Stimulated activated CD8-positive, alpha-beta memory T cell treated with anti-CD3 and anti-CD28 coated beads, Interleukin-15, amount 100 ng/mL, for 4 hours (primary cell): ENCODE measurements at places on chromosomes 4 and X.

- no peak for DNase-seq
Observed at GRCh38 chrX:13700380-13700779, 11.5 kb downstream of the RAB9A start.

DNA sequence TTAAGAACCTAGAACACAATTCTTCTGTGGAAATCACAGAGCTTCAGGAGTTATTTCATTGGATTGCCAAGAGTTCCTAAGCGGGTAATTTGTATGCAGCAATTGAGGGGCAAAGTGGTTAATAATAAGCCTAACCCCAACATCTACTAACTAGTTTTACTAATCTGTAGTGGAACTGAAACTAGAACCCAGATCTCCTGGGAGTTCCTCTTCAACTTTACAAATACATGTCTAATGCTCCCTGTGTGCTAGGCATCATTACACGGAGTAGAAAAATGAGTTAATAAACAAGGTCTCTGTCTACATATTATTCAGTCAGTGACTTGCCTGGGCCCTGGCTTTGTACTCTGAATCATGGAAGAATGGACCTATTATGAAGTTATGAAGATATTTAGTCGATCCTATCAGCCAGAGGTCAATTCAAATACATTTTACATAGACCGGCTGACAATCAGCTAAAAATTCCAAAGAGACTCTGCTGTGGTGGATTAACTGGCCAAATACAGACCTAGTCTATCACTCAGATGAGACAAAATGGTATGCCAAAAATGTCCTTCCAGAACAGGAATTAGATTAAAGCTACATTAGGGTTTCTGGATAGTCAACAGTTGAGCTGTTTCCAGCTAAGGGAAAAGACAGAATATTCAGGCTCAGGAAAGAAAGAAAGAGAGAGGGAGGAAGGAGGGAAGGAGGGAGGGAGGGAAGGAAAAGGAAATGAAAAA is 326.0 kb downstream of the FBXW7 start:
- no peak for DNase-seq

DNA sequence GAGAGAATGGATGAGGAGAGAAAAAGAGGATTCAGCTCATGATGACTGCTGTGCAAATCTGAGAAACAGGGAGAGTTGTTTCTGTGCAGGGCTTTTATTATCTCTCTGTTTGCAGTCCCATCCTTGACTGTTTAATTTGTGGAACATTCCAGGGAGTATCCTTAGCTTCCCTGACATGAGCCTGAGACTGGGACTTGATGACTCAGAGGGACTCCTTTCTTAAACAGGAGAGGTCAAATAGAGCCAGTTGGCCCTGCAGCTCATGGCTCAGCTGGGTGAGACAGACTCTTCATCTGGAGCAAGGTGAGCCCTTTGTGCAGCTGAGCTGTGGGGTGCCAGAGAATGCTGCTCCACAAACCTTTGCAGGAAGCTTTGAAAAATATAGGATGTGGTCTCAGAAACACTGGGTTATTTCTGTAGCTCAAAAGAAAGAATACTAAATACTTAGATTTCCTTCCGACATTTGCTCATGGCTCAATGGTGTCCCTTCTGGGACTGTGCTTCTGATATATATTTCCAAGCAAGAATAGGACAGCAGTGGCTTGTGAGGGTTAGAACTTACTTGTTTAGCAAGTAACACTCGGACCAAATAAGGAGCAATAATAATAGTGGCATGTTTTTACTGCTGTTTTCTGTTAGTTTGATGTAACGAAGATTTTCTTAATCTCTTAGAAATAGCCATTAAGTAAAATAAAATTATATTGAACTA is 14.5 kb downstream of the ARHGAP24 start:
- no peak for DNase-seq

DNA sequence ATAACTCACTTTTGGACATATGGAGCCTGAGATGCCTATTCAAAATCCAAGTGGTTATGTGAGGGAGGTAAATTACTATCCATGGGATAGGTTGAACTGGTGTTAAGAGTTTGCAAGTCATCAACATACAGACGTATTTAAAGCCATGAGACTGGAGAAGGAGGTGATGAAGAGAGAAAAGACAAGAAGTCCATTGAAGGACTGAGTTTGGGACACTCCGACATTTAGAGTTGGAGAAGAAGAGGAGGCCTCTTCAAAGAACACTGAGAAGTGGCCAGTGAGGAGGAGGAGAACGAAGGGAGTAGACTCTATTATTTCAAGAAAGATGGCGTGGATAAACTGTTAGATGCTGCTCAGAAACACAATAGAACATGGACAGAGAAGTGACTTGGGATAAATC is at the start of gene CNGA2:
Gene CNGA2, plus strand, starts transcription at position 301 of the 400 bp plus-strand sequence. CDS start 3,738 bp downstream, outside the sequence.
- no peak for DNase-seq

- no peak for DNase-seq
Observed at GRCh38 chr4:113687067-113687718, 74.3 kb downstream of the CAMK2D start.

DNA sequence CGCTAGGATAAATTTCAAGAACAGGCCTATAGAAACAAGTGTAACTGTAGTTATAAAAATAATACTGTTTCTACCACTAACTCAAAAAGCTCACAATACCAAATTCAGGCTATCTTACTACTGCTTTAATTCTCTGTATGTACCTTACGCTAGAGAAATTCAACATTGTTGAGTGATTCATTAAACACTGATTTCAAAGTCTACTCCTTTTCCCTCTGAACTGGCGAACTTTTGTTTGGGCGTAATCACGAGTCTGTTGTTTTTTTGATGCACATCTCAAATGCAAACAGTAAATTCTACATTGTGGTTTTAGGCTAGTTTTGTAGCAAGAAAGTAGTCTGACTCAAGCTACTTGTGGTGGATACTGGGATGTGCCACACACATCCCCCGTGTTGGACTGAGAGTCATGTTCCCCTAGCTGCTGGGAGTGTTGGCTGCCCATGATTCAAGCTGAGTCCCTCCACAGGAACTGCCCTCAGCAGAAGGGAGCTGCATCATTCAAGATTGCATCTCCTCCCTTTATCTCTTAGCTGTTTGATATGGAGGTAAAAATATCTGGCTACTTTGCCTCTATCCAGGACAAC is 406.1 kb downstream of the RAPGEF2 start:
- no peak for DNase-seq

GRCh38 chr4:963276-964225 is 9.8 kb downstream of the DGKQ start:
- DNase-seq = no peak

- DNase-seq = no peak
Observed at GRCh38 chr4:211033-211511, 86.8 kb downstream of the ZNF718 start.

- DNase-seq = no peak
Observed at GRCh38 chr4:3314706-3315260, 22.0 kb downstream of the RGS12 start.

- peak; percentile 19 for DNase-seq
Observed at GRCh38 chr4:56976837-56977320, 527 bp downstream of the NOA1 start.

DNA sequence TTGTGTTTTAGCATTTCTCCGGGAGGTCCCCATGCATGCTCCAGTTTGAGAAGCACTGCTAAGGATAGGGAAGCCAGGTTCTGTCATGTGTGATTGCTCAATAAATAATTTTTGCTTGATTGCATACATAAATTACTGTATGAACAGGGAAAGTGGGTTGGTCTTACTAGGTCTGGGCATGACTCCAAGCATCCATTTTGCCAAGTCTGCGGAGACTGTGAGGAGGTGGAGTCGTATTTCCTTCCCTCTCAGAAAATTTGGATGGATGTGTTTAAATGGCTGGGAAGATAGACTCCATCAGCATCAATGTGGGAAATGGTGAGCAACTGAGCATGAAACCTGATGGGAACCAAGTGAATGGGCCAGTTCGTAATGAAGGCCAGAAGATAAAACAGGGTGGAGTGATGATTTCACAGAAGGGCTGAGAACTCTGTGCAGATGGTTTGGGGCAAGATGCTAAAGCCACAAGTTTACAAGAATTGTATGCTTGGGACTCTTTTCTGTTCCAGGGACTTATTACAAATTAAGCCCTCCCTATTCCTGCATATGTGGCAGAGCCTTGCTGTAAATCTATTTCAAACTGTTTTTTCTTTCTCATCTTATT is 84.1 kb downstream of the NHS start:
- DNase-seq = no peak

- DNase-seq = no peak
Observed at GRCh38 chr4:3098346-3098745, 23.9 kb downstream of the HTT start.

DNA sequence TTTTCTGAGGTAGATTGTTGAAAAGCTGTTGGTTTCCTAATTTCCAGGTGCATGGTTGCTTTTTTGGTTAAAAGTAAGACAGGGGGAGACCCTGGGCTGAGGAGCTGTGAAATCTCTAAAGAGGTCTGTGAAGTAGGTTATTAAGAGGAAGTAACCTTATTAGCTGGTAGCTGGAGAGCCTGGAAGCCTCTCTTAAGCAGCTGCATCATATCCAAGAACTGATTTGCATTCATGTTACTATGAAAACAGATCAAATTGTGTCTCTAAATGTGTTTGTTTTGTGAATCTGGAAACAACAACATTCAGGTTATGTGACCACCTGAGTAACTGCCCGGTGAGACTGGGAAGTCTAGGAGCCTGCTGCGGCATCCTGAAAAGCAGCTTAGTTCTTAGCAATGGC is 54.1 kb downstream of the ARHGAP10 start:
- DNase-seq = no peak

- no peak for DNase-seq
Observed at GRCh38 chr4:136861091-136861490, 671.2 kb downstream of the PCDH18 start.

- DNase-seq = no peak
Observed at GRCh38 chrX:378443-378842, 8.3 kb downstream of the PPP2R3B start.

DNA sequence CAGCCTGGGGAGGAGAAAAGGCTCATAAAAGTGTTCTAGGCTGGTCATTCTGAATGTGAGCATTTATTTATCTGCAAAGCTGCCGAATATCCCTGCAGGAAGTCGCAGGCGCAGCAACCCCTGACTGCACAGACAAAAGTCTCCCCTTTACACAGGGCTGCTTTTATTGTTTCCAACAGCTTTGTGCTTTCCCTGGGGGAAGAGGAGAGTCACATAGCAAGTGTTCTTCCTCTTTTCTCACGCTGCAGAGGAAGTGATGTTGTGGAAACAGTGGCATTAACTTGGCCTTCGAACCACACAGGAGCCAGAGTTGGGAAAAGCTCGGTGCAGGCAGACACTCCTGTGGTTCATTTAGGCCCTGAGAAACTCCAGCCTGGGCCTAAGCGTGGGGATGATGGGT is 81.5 kb upstream of the BCOR start:
- DNase-seq = no peak

GRCh38 chr4:108058685-108059440 is 69.2 kb downstream of the HADH start:
- no peak for DNase-seq

DNA sequence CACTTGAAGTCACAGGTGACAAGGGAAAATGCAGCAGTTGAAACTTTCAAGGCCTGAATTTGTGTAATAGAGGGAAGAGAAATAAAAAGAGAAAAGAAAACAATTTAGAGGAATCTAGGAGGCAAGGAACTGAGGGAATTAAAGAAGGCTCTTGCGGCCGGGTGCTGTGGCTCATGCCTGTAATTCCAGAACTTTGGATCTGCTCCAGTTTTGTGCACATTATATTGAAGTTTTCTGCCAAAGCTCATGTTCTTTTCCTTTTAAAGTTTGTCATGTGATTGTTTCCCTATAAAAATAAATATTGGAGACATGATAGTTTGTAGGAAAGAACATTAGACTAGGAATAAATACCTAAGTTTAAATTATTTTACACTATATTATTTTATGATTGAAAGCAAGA is 433.9 kb upstream of the CPEB2 start:
- DNase-seq = no peak

GRCh38 chrX:150698981-150699380 is 5.8 kb downstream of the MTMR1 start:
- DNase-seq = no peak

DNA sequence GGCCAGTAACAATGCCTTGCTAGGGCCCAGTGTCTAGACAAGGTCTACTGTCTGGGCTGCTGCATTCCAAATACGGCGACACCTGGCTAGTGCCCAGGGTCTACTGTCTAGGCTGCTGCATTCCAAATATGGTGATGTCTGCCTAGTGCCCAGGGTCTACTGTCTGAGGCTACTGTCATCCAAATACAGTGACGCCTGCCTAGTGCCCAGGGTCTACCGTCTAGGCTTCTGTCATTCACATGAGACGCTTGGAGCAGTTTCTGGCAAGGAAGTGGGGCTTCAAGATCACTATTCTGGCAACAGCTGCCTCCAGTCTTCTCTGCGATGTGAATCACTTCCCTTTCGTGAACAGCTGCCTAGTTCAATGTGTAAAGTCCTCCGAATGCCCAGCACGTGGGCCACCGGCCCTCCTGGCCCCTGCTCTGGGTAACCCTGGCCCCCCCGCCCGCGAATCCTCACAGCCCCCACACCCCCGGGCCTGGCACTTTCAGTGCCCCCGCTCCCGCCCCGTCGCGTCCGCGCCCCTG is 12.7 kb downstream of the ACOX3 start:
- DNase-seq = no peak

- no peak for DNase-seq
Observed at GRCh38 chr4:42768125-42768748, 111.3 kb upstream of the ATP8A1 start.

DNA sequence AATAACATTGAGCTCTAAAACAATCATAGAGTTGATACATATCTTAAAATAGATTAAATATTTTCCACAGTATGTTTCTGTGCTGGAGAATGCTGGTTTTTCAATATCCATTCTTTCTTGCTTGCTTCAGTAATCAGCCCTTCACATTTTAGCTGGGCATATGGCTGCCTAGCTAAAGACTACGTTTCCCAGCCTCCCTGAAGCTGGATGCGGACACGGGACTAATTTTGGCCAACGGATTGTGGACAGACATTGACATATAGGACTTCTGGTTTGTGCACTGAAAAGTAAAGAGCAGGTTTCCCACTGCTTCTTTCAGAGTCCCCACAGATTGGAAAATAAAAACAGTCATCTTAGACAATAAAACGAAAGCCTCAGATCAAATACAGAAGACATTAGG is 97.3 kb downstream of the COL25A1 start:
- no peak for DNase-seq

- no peak for DNase-seq
Observed at GRCh38 chr4:4384837-4385236, 2.1 kb upstream of the NSG1 start.

GRCh38 chr4:126752702-126753101 is 880.1 kb upstream of the INTU start:
- no peak for DNase-seq

DNA sequence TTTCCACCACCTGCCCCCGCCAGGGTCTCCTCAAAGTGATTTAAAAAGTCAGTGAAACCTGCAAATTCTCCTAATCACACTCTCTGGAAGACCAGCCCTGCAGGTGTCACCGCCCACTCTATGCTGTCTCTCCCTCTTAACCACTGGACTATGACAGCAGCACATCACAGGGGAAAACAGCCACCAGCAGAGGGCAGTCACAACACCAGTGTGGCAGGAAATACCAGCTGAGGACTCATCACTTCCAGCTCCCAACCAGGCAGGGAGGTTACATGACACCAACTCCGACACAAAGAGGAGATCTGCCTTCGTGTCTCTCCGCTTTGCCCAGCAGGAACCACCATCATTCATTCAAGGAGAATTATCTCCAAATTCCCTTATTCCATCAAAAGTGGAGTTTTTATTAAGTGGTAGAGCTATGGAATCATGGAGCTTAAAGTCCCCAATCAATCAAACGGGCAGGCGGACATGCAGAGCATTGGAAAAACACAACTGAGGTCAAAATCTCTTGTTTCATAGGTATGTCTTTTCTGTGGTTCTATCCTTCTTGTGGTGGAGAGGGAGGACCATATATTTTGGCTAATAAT is 91.3 kb downstream of the NSUN7 start:
- peak; percentile 57 for DNase-seq

- DNase-seq = no peak
Observed at GRCh38 chr4:53584658-53585057, 6.6 kb downstream of the LNX1 start.

GRCh38 chr4:119730671-119730950 is 102.0 kb upstream of the PDE5A start:
- DNase-seq = no peak
